NCI-H1694 treated with DMSO at 0.1 percent for 48 hours (cell line): ENCODE measurements at places on chromosomes 16 and 17.

DNA sequence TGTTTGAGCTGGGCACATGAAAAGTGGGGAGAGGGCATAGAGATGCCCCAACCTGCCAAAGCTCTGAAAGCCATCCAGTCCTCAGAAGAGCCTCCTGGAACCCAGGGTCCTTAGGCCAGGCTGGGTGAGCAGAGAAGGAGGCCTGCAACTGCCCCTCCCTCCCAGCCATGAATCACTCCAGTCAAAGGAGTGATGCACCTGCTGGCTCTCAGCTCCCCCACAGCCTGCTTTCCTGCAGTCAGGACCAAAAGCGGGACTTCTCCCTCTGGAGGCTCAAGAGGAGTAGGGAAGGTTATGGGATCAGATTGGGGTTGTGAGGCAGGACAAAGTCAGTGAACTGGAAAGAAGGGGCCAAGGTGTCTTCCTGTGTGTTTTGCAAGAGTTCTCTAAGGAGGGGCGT, 145.6 kb downstream of the TMEM132E start:
- no peak for DNase-seq

- no peak for DNase-seq
Observed at GRCh38 chr17:80671039-80671824, 126.6 kb downstream of the RPTOR start.

GRCh38 chr16:23509782-23510163, 521 bp downstream of the GGA2 start:
- peak; percentile 3 for DNase-seq

- no peak for DNase-seq
Observed at GRCh38 chr16:72455743-72456659, 284.0 kb upstream of the PMFBP1 start.

GRCh38 chr16:1084971-1085370, 11.1 kb downstream of the C1QTNF8 start:
- no peak for DNase-seq

DNA sequence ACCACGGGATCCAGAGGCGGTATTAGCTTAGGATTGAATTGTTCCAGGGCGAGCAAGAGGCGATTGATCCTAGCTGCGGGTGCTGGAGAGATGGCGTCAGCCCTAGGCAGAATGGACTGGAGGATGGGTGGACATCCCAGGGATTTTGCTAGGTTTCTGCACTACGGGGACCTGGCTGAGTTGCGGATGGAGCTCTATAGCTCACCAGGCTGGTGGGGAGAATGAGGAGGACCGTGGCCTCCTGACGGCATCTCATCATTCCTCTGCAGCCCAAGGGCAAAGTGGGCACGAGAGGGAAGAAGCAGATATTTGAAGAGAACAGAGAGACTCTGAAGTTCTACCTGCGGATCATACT, 614 bp downstream of the TMEM208 start:
- DNase-seq = no peak

- no peak for DNase-seq
Observed at GRCh38 chr17:77317091-77317750, 176.5 kb downstream of the SEC14L1 start.

DNA sequence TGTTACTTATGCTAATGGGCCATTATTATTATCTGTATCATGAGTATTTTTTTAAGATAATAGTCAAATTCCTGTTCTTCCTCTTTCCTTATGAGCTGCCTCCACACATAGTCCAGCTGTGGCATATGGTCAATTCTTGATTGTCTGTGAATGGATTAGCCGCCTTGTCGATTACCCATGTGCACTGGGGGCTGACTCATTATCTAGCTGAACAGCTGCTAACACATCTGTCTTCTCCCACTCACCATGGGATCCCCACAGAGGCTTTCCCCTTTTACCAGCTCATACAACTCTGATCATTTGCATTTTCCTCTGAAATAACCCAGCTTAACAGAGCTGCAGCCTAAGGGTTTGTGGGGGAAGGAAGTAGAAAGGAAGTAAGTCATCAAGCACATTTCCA, 915.0 kb downstream of the CDH11 start:
- no peak for DNase-seq

DNA sequence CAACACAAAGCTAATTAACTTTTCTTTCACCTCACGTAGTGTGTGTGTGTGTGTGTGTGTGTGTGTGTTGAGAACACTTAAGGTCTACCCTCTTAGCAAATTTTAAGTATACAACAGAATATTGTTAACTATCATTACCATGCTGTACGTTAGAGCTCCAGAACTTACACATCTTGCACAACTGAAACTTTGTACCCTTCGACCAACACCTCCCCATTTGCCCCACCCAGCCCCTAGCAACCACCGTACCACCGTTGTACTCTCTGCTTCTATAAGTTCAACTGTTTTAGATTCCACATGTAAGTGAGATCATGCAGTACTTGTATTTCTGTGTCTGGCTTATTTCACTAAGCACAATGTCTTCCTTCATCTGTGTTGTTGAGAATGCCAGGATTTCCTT, 28.1 kb upstream of the MLYCD start:
- DNase-seq = no peak

GRCh38 chr17:81878294-81878693, 7.2 kb upstream of the ARHGDIA start:
- no peak for DNase-seq

DNA sequence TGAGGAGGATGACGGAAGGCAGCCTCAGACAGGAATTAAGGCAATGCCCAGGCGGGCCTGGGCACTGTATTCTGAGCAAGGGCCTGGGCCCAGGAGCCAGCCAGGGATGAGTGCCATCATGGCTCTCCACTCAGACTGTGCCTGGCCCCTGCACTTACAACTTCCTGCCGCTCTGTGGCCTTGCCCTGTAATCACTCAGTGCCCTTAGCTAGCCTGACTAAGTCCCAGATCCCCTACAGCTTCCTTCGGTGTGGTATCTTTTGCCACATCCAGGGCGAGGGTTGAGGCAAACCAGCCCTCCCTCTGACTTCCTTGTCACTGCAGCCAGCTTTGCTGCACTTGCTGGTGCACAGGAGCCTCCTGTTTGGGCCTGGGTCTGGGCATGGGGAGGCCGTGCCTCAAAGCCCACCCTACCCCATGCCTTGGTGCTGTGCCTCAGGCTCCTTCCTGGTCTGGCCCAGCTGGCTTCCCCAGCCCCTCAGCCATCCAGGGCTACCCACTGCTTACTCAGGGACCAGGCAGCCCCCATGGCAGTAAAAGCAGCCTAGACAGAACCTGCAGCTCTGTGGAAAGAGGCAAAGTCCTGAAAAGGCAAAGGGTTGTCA, 9.3 kb downstream of the SLC46A1 start:
- no peak for DNase-seq
